Activated B cell treated with CpG ODN at 0.5 μM for 24 hours (primary cell): ENCODE measurements at places on chromosomes 4 and X. TPM values are rescaled to one million over a fixed set of nuclear protein-coding genes. Genes with fewer than 3 reads are reported as not detected.

CENPVL1 gene
- total RNA-seq, result not detected in 2 replicates

NKX6-1 gene
- total RNA-seq, result not detected in 2 replicates

DNA sequence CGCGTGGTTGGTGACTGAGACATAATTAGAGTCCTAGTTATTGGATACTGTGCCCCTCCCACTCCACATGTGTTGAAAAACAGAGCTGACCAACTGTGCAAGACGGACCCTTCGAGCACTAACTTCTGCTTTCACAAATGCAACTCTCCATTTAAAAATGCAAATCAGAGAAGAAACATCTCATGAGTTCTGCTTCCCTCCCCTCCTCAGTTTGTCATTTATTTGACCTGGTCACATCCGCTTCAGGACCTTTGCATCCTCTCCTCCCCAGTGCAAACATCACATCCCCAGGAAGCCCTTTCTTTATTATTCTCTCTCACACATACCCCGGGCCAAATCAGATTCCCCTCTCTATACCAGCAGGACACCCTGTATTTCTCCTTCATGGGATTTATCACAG, 38.1 kb upstream of the NOCT start:
- DNase-seq, result no peak

SAGE1 gene
- total RNA-seq, result not detected in 2 replicates

- no peak for DNase-seq
Measured at GRCh38 chrX:111039606-111040005, 56.4 kb upstream of the PAK3 start.

DNA sequence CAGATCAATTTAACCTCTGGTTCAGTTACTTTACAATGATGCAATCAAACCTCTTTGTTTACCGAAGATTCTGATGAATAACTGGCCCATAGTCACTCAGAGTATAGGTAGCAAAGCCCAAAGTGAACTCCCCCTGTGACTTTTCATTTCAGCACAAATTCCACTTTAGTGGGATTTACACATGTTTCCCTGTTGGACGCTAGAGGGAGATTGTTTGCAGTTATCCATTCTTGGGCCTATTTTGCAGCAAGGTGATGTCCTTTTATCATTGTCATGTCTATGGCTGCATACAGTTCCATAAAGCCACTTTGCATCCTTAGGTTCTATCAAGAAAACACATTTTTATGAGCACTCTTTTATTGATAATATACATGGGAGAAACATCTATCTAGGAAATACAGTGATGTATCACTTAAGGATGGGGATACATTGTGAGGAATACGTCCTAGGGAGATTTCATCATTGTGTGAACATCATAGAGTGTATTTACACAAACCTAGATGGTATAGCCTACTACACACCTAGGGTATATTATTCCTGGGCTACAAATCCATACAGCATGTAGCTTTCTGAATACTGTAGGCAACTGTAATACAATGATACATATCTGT, 14.5 kb upstream of the DKK2 start:
- no peak for DNase-seq

GRCh38 chr4:52836678-52837077, 25.4 kb upstream of the RASL11B start:
- DNase-seq, result no peak

DNA sequence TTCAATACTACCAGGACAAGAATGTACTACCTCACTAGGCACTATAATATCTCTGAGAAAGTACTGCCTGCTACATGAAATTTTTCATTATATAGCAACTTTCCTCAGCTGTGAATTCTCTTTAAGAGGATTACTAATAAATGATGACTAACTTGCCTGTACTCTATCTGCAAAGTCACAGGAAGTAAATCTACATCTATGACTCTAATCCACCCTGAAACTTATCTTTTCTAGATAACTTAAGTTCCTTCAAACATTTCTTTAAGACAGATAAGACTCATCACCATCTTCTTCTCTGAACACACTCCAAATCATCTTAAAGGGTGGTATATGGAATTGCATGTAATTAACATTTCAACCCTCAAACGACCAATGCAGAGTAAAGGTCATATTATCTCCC, 28.8 kb downstream of the RPS6KA3 start:
- DNase-seq, result no peak

FNIP2 gene
- total RNA-seq, result 0.22 TPM in 1 of 2 replicates, not detected in the other
